ENCODE measurements at places on chromosomes 7 and 10. TPM values are rescaled to one million over a fixed set of nuclear protein-coding genes. Genes with fewer than 3 reads are reported as not detected.
A peak's percentile ranks its signal among the peaks of the same experiment; 100 is the strongest.

The SFXN3 gene
- 40.9 TPM for total RNA-seq

The ASB10 gene
- not detected for total RNA-seq

The NUTM2A gene
- 3.5 TPM for total RNA-seq

The MYO3A gene
- total RNA-seq = not detected

The ACBD5 gene
- 13.4 TPM for total RNA-seq

The KLHL7 gene
- total RNA-seq = 20.4 TPM

The SFTPA1 gene
- not detected for total RNA-seq

DNA sequence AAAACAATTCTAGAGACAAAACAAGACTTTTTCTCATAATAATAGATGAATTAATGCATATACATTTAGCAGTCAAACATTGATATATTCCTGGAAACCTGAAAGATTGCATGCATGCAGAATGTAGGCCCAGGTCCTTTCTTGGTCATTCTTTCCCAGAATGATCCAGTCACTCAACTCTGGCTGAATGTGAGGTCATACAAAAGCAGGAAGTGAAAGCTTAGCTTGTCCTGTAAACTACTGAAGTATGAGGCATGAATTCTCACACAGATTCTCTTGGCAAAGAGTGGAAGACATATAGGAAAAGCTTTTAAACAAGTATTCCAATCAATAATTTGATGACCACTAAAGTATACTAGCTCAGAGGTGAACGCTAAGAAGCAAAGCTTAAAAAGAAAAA is 253.9 kb downstream of the PPP1R3A start:
- no peak for DNase-seq
- H3K27ac ChIP-seq = no peak overlapping the region
- H3K27me3 ChIP-seq = no peaks in the 10 kb centered on the region
- H3K4me1 ChIP-seq = no peaks in the 10 kb centered on the region

DNA sequence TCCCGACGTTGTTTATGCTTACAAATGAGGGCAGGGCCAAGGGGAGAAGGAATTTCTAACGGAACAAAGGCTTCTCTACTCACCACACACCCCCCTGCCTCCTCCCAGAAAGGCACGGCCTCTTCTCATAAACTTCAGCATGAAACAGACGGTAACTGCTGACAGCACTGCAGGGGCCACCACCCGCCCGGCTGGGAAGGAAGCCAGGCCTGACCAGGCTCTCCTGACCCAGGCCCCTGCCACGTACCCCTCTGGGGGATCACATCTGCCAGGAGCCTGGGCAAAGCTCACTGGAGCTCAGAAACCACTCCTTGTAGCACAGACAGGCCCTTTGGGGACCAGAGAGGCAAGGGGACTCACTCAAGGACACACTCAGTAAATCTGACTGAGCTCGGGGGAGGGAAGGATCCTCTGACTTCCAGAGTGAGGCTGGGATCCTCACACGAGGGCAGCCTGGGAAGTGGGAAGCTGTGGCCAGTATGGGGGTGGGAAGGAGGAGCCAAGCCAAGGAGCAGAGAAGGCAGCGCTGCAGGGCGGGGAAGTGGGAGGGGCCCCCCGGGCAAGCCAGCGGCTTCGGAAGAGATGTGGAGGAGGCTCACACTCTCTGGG is 46.1 kb downstream of the ZCCHC24 start:
- peaks cover 3% of the 10 kb centered on the region for H3K36me3 ChIP-seq
- no peak for DNase-seq
- H3K4me3 ChIP-seq = peak overlapping the region; percentile 39
- no peaks in the 10 kb centered on the region for H3K27me3 ChIP-seq
- no peak overlapping the region for H3K27ac ChIP-seq

DNA sequence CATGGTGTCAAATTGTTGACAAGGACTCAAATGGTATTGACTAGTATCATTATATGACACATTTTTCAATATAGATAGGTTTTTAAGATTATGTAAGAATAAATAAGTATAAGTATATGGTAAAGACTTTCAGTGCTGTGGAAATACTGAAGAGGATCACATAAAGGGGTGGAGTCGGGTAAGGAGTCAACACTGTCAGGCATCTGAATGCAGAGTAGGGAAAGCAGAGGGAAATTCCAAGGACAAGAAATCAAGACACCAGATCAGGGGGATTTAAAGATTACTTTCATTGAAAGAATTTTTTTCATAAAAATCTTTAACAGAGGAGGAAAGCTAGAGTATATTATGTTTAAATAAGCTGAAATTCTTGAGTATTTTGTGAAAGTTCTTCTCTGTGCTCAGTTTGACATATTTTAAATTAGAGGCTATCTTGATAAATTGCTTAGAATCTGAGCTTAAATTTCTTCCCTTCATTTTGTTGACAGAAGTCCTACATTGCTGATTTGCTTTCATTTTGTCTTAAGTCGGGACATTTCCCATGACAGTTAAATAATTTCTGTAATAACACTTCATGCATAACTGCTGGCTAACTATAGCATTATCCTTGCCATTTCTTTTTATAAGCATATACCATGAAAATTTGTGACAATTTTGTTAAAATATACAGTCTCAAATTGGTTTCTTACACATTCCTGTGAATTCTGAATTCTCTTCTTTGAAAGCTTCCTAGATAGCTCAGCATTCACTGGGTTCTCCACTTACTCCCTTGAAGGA is 244.3 kb downstream of the PRKG1 start:
- H3K27me3 ChIP-seq = no peaks in the 10 kb centered on the region
- DNase-seq = no peak
- H3K4me1 ChIP-seq = no peaks in the 10 kb centered on the region
- H3K27ac ChIP-seq = no peak overlapping the region

GRCh38 chr10:130787821-130788220 is 523.7 kb downstream of the TCERG1L start:
- H3K4me1 ChIP-seq = no peaks in the 10 kb centered on the region
- no peak for DNase-seq
- H3K27me3 ChIP-seq = no peaks in the 10 kb centered on the region
- no peak overlapping the region for H3K4me3 ChIP-seq
- H3K36me3 ChIP-seq = no peaks in the 10 kb centered on the region
- no peak overlapping the region for H3K27ac ChIP-seq

DNA sequence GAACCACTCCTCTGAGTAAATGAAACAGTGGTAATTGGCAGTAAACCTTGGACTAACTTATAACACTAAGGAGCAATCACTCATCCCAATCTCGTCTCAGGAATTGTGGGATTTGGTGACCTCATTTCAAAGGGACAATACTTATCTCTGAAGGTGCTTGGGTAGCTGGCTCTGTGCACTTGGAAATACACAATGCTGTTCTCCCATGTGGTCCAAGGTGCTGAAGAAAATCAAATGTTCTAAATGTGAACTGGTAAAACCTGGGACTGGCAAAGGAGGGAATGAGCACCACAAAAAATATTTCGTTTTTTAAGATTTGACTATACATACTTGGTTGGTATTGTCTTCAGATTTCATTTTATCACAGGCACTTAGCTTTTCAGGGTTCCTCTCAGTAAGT is 1193.0 kb downstream of the SORCS1 start:
- peaks cover 16% of the 10 kb centered on the region for H3K4me1 ChIP-seq
- DNase-seq = no peak
- no peak overlapping the region for H3K4me3 ChIP-seq
- no peaks in the 10 kb centered on the region for H3K36me3 ChIP-seq
- H3K27ac ChIP-seq = no peak overlapping the region
- no peaks in the 10 kb centered on the region for H3K27me3 ChIP-seq

- peak overlapping the region; percentile 60 for H3K27ac ChIP-seq
- no peaks in the 10 kb centered on the region for H3K27me3 ChIP-seq
- peaks cover 99% of the 10 kb centered on the region for H3K4me1 ChIP-seq
- no peaks in the 10 kb centered on the region for H3K36me3 ChIP-seq
Observed at GRCh38 chr7:55026867-55027490, 8.2 kb downstream of the EGFR start.

DNA sequence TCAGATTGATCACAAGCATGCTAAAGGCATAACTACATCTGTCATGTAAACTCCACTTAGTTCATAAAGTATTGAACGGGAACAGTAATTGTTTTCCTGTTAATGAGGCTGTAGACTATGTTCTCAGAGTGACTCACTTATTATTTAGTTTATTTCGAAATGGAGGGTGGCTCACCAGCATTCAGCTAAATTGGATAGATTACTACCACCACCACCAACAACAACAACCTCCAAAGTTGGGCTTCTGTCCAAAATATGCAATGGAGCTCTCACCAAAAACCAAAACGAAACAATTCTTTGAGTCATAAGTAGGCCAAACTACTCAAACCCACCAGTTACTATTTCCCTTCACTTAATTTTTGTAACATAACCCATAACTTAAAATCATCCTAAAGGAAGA is 127.9 kb upstream of the NRBF2 start:
- no peaks in the 10 kb centered on the region for H3K27me3 ChIP-seq
- H3K4me1 ChIP-seq = no peaks in the 10 kb centered on the region
- H3K27ac ChIP-seq = no peak overlapping the region

- H3K36me3 ChIP-seq = no peaks in the 10 kb centered on the region
- no peak for DNase-seq
Observed at GRCh38 chr7:67950321-67951083, 953.9 kb downstream of the TYW1 start.

DNA sequence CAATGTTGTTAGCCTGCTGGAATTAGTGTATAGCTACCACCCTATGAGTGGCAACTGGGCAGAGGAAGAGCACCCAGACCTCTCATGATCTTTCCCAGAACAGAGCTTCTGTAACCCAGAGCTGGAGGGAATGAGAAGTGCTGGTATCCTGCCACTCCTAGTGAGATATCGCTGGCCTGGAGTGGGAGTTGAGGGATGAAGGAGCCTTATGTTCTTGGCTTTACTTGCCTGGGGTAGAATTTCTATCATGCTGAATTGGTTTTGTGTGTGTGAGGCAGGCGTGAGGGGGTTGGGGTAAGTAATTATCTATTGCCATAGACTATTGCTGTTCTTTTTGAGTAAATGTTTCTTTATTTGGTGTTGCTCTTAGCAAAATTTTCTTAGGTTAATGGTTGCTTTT is 146.6 kb downstream of the ATRNL1 start:
- no peaks in the 10 kb centered on the region for H3K27me3 ChIP-seq
- H3K36me3 ChIP-seq = no peaks in the 10 kb centered on the region

- H3K4me1 ChIP-seq = no peaks in the 10 kb centered on the region
- DNase-seq = no peak
- H3K4me3 ChIP-seq = no peak overlapping the region
- H3K36me3 ChIP-seq = no peaks in the 10 kb centered on the region
- H3K27ac ChIP-seq = no peak overlapping the region
Observed at GRCh38 chr10:27482984-27483956, 20.8 kb upstream of the RAB18 start.

- H3K27me3 ChIP-seq = peaks cover 58% of the 10 kb centered on the region
- peak overlapping the region; percentile 64 for H3K4me3 ChIP-seq
- no peak for DNase-seq
- peaks cover 21% of the 10 kb centered on the region for H3K4me1 ChIP-seq
- H3K36me3 ChIP-seq = no peaks in the 10 kb centered on the region
Observed at GRCh38 chr10:132036153-132036886, 29.4 kb upstream of the JAKMIP3 start.
